Fibroblast of villous mesenchyme (primary cell): ENCODE measurements at places on chromosomes 3 and 15. TPM values are rescaled to one million over a fixed set of nuclear protein-coding genes. Genes with fewer than 3 reads are reported as not detected.

The EAF1 gene
- 28.0 and 35.8 TPM in 2 replicates for total RNA-seq

The GADL1 gene
- total RNA-seq, result not detected in 2 replicates

DNA sequence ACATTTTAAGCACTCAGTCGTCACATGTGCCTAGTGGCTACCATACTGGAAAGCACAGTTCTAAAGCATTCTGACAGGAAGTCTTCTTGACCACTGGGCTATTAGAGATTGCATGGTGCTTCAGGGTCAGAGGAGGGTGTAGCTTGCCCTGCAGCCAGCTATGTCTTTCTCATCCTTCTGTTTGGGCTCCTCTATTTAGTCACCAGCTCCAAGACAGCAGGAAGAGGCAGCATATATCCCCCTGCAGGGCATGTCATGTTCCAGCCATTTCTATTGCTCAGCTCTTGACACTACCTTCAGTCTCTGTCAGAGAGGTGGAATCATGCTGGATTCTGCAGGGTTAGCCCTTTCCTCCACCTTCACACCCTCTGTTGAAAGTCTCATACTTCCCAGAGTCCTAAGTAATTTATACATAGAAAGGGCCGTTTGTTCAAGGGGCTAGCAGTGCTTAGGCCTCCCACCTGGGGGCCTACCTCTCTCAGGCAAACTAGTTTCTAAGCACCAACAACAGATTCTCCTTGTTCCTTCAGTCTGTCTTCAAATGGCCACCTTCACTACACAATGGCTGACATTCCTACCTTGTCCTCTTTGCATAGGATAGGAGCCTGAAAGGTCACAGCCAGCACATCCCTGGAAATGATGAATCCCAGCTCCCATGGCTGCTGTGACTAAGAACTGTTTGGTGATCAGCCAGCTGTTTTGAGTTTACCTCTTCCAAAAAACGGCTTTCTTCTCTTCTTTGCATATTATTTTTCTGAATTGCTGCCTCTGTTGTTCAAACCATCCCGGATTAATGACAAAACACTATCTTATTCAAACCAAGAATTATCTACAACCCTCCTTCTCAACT lies 115.7 kb upstream of the BFSP2 start:
- no peak for DNase-seq

DNA sequence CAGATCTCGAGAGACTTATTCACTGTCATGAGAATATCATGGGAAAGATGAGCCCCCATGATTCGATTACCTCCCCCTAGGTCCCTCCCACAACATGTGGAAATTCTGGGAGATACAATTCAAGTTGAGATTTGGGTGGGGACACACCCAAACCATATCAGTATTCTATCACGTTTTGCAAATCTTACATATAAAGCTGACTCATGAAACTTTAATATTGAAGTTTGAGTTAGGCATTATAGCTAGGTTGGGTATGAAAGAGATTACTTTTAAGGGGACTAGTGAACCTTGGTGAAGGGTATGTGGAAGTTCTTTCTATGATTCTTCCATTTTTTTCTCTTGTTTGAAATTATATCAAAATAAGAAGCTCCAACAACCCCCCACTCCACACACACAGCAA lies 117.7 kb upstream of the RASGRP1 start:
- DNase-seq, result no peak

DNA sequence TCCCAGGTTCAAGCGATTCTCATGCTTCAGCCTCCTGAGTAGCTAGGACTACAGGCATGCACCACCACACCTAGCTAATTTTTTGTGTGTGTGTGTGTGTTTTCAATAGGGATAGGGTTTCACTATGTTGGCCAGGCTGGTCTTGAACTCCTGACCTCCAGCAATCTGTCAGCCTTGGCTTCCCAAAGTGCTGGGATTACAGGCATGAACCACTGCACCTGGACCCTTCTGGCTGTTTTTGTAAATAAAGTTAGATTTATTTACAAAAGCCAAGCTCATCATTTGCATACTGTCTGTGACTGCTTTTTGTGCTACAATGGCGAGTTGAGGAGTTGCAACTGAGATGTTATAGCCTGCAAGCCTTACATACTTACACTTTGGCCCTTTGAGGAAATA lies 28.6 kb upstream of the IL16 start:
- DNase-seq, result no peak

The STRA6 gene
- total RNA-seq, result 52.7 and 64.4 TPM in 2 replicates

GRCh38 chr15:90691369-90691768 lies 25.8 kb upstream of the BLM start:
- no peak for DNase-seq

The DHX30 gene
- 69.9 and 77.7 TPM in 2 replicates for total RNA-seq

DNA sequence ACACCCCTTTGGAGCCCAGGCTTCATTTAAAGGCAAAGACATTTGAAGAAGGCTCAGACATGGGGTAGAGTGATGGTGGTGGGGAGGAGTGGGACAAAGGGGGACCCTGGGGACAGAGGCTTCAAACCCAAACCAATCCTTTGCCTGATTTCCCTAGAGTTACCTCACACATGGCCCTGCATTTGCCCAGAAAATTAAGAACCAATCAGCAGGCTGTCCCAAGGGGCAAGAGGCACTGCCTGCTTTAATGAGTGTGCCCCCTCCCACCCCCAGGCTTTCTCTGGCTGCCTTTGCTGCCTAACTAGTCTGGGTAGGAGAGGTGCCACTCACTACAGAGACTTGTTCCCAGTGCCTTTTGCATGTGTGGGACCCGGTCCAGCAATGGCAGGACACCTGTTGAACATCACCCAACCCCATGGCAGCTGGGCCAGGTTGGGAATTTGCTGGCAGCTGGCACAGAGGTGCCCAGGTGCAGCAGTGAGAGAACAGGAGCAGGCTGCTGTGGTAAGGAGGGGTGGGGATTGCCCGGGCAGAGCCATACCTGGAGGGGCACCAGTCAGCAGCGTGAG lies 38.4 kb downstream of the CCDC33 start:
- no peak for DNase-seq

DNA sequence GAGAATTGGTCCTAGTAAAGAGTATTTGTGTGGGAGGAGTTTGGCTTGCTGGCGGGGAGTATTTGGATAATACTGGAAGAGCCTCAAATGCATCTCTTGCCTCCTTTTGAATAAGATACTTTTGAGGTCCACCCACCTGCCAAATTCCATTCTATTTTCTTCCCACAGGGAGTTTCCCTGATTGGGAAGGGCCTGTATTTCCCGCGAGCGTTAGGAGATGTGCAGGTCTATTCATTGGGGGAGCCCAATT lies 406 bp upstream of the RASA2 start:
- DNase-seq, result no peak

- DNase-seq, result no peak
These were observed 46.0 kb upstream of the GLCE start for GRCh38 chr15:69114331-69114928.

The TNNC1 gene
- total RNA-seq, result 0.64 and 1.3 TPM in 2 replicates

DNA sequence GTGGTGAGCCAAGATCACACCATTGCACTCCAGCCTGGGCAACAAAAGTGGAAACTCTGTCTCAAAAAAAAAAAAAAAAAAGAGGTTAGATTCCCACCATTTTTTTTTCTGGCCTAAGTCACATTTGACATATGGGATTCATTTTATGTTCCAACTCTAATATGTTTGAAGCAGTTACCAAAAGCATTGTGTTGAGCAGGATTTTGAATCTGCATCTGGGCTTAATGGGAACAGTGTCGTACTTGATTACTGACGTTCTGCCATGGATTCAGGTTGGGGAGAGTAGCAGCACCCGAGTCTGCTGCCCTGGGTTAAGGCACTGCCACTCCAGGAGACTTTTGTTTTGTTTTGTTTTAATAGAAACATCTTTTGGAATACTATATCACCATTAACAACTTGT lies 348.7 kb upstream of the TBL1XR1 start:
- no peak for DNase-seq

GRCh38 chr15:81097116-81097889 lies 36.8 kb upstream of the CFAP161 start:
- no peak for DNase-seq

DNA sequence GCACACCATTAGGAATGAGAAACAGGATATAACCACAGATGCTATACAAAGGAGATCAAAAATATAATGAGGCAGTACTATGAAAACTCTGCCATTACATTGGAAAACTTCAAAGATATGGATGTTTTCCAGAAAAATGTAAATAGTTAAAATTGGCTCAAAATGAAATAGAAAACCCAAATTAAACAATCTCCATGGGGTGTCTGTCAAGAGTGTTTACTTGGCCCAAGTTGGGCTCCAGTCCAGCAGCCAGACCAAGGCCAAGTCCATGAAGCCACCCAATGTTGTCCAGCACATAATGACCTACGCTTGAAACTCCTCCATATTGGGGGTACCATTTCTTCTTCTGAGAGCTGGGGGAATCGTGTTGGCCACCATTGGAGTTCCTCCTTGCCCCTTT lies 37.1 kb downstream of the CTXND1 start:
- DNase-seq, result no peak

The GPR87 gene
- total RNA-seq, result 0.43 TPM in 1 of 2 replicates, not detected in the other

DNA sequence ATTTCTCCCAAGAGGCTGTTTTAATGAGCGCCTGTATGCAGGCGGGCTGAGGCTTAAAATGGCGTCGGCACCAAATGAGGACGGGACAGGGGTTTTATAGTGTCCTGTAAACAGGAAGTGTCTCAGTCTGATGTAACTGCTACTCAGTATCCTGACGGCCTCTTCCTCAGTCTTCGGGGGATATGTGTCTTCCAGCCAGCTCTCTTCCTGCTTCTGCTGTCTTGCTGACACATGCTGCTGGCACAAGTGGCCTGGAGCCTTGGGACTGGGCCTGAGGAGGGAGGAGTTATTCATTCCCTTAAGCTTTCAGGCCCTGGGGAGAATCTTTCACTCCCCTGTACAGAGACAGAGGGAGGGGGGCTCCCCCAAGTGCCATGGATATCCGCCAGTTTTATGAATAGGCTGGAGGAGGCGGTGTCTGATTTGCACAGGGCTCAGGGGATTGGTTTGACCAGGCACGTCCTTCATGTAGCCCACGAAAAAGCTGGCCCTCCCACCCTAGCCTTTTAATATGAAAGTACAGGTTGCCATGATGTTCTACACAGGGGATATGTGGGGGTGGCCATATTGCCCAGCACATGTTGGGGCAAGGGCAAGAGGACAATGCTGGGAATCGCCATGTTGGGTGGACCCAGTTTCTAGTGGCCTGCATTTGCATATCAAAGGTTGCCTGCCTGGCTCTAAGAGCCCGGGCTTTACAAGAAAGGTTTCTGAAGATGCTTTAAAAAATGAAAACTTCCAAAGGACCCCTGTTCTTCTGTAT lies 19.9 kb downstream of the NDUFB4 start:
- peak; percentile 74 for DNase-seq

GRCh38 chr3:71197841-71198565 lies 385.5 kb downstream of the FOXP1 start:
- no peak for DNase-seq

- DNase-seq, result no peak
These were observed 252.8 kb downstream of the CLSTN2 start for GRCh38 chr3:140187656-140188221.

The IL16 gene
- total RNA-seq, result 0.32 TPM in 1 of 2 replicates, not detected in the other

- DNase-seq, result no peak
These were observed 36.0 kb downstream of the RPL39L start for GRCh38 chr3:187103251-187103650.

The PLSCR2 gene
- 0.43 TPM in 1 of 2 replicates, not detected in the other for total RNA-seq

GRCh38 chr15:38991701-38992100 lies 427.1 kb upstream of the RASGRP1 start:
- DNase-seq, result no peak

DNA sequence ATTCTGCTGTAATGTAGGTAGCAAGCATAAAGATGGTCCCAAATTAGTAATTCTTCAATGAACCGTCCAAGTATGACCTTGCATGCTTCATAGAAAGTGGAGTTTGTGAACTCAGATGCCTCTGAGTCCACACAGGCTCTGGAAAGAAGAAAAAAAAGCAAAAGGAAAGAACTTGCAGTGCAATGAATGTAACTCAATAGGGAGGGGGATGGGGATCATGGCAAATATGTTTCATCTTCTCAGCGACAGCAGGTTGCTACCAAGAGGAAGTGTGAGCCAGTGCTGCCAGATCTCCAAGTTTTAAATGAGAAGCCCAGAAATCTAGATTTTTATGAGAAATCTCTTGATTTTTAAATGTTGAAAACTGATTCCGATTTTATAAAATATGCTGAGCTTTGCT lies 50.3 kb downstream of the IL20RB start:
- no peak for DNase-seq

The ZNF445 gene
- total RNA-seq, result 9.0 and 9.5 TPM in 2 replicates

DNA sequence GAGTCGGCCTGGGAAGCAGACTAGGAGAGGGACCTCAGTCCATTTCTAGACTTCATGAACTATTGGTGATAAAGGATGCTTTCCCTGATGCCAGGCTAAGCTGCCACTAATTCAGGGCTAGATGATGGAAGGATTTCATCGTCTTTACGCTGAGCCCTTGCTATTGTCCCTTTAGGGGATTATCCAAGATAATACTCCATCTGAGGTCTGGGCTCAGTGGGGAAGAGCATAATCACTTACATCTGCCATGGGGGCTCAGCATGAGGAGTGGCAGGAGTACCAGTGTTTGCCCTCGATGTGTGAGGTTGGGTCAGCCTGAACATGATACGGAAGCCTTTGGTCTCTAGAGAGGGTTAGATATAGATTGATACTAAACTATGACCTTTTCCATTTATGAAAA lies 47.3 kb downstream of the PTPRG start:
- no peak for DNase-seq

DNA sequence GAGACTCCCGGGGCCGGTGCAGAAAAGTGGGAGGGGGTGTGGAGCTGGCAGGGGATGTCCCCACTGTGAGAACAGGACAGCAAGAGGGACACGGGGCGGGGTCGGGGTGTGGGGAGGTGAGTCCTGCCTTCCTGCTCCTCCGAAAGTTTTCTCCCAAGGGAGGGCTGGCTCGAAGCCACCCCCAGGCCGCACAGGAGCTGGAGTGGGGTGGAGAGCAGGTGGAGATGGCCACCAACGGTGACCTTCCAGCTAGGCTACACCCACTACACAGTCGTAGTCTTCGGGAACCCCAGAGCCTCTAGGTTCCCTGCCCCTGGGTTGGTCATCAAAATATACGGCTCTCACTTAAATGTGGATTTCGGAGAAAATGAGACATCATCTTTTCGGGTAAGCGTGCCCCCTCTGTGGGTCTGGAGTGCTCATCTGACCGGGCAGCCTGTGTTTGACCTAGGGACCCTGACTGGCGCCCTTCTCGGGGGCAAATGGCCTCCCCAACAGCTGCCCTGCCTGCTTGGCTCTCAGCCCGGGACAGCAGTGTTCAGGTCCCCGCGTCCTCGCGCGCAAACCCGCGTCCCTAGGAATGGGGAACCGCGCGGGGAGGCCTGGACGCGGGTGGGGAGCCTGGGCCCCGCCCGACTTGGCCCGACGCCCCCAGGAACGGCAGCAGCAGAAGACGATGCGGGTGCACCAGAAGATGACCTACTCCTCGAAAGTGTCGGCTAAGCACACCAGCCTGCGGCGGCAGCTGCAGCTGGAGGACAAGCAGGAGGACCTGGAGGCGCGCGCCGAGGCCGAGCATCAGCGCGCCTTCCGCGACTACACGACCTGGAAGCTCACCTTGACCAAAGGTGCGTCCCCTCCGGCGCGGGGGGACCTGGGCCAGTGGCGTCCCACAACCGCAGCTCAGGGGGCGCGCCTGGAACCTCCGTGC lies 21.2 kb downstream of the CFAP100 start:
- no peak for DNase-seq

The CRYGS gene
- total RNA-seq, result 0.86 and 1.6 TPM in 2 replicates

DNA sequence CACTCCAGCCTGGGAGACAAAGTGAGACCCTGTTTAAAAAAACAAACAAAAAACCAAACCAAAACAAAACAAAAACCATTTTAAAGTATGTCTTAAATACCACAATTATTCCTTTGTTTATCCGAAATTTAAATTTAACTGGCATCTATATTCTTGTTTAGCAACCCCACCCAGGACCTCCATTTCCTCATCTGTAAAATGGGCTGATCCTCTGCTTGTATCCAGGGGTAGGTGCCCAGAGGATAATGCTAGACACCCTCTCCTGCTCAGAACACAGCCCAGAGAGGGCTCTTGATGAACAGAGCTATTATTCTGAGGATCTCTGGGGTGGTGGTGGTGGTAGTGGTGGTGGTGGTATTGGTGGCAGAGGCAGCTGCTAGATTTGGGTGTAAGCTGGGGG lies 9.8 kb downstream of the SH2D7 start:
- no peak for DNase-seq
